ENCODE measurements at places on chromosomes 16 and 17. TPM values are rescaled to one million over a fixed set of nuclear protein-coding genes. Genes with fewer than 3 reads are reported as not detected.
A peak's percentile ranks its signal among the peaks of the same experiment; 100 is the strongest.

TEKT5 gene
- 0.37 TPM for polyA plus RNA-seq

- peak; percentile 44 for DNase-seq
These were observed 43.4 kb upstream of the ICAM2 start for GRCh38 chr17:64063766-64064224.

- DNase-seq, result no peak
These were observed 36.3 kb downstream of the GRB7 start for GRCh38 chr17:39774047-39774446.

TP53TG3F gene
- not detected for polyA plus RNA-seq

DNA sequence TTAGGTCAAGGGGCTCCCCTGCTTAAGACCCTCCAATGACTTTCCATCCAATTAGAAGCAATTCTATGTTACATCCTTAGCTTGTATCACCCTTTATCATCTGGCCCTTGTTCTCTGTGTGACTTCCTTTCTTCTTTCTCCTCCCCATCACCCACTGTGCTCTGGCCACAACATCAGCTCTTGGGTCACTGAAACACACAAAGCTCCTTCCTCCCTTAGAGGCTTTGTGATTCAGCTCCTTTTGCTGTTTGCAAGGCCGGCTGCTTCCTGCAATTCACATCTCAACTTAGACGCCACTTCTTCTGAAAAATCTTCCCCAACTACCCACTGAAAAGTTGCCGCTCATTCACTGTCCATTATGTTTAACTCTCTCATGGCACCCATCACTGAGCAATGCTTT, 130.9 kb upstream of the CACNG3 start:
- no peak for DNase-seq

GRCh38 chr17:74196541-74197317, 6.7 kb upstream of the RPL38 start:
- no peak for DNase-seq
